ENCODE measurements at places on chromosomes 2 and 18.

DNA sequence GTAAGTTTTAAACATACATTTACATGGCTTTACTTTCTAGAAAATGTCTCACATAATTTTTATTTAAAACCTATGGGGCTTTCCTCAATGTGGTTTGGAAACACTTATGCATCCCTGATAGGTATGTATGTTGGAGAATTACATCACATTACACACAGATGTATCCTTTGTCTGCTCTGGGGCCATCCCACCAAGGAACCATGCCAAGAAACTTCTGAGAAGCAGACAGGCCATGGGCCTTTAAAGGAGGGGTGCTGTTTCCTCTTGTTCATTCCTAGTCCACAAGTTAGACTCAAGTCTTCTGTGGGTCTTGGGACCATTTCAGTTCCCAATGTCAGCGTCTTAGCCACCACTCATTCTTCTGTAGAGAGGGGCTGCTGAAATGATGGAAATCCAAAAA, 162.0 kb upstream of the SETBP1 start:
- DNase-seq: no peak

DNA sequence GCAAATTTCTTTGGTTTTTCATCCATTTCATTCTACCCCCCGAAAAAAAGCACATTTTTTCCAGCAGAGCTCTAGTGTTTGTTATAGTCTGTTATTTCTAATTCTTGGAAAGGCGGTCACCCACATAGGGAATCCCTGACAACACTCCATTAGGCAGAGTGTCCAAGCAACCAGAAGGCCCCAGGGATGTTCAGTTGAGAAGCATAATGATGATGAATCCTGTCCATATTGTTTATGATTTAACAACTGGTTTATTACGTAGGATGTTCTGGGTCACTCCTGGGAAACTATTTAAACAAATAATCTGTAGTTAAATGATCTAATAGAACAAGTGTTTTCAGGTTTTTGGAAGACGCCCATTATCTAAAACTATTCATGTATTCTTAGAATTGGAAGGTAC, 388.7 kb downstream of the TNS1 start:
- DNase-seq: no peak

- no peak for DNase-seq
Observed at GRCh38 chr2:60884800-60885199, 3.4 kb downstream of the REL start.

DNA sequence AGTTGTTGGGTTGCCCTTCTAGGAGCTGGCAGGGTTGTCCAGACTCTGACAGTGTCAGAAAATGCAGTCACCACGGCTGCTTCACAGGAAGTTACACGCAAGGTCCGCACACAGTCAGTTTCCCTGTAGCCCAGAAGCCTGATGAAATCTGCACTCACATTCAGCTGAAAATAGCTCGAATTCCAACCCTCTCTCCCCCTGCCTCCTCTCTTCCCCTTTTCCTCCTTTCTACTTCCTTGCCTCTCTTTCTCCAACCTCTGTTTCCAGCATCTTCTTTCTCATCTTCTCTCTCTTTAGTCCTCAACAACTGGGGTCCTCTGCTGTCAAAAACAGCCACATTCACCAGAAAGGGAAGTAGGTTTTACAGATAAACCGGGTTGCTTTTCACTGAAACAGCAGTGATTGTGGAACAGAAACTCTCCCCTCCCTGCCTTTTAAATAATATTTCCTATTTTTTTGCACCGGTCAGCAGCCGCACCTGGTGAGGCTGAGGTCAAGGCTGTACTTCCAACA, 69.3 kb downstream of the BCL11A start:
- DNase-seq: no peak

GRCh38 chr2:218345491-218346236, 11.0 kb upstream of the CATIP start:
- DNase-seq: no peak

DNA sequence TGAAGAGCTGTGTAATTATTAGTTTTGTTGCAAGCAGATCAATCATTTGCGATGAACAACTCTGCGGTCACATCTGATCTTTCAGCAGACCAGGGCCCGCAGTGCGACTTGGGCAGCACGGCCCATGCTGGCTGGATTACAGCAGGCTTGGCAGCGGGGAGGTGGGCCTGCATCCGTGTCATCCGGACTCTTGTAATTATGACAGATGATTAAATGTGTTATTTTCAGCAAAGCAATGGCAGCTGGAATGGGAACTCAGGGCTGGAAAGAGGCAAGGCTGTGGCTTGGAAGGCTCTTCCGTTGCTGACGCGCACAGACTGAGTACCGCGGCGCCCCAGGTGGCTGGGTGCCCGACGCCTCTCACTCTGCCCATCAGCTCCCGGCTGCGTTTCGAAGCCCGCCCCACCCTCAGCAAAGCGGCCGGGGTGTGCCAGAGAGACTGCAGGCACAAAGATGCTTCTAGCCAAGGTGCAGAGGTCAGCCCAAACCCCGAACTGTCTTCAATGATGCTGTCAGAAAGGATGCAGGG, 397.4 kb upstream of the SALL3 start:
- DNase-seq: no peak

GRCh38 chr2:172239944-172240590, 137.4 kb upstream of the DLX2 start:
- no peak for DNase-seq

DNA sequence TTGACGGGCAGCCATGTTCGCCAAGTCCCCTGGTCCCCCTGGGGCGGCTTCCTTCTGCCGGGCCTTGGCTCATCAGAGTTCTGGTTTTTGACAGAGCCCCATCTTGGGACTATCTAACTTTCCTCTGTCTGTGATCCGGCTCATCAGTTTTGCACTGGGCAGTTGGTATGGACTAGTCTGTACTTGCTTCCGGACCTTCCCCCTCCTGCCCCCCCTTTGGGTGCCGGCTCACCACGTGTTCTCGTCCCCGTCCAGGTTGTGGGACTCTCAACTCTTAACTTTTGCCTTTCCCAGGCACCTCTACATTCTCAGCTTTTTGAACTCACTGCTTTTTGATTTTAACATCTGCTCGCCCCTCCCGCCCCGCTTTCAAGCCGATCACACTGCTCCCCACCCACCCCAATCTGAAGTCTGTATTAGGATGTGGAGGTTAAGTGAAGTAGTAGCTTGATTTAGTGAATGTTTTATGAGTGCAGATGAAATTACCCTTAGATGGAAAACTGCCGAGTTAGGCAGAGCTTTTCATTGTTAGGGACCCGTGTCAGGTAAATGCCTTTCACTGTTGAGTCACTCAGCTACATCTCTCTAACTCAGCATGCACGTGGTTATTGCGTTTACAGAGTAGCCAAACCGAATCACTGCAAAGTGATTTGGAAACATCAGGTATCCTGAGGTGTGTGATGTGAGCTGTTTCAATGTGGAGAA, 874 bp downstream of the WDR43 start:
- DNase-seq: peak; percentile 61

GRCh38 chr2:69196327-69197117, 183.5 kb downstream of the ANTXR1 start:
- no peak for DNase-seq

DNA sequence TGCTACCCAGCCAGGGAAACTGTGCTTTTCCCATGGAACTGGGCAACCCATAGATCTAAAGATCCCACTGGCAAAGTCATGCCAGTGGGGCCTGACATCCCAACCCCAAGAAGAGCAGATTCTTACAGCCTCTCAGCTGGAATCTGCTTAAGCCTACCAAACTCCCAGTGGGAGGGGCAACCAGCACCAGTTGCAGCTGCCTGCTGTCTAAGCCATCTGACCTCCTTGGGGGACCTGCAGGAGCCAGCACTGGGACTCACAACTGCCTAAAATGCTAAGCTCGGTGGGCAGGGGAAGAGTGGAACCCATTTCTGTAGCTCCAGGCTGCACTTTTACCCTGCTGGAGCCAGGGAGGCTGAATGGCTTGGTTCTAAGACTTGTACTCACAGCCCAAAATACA, 770.7 kb upstream of the SLC8A1 start:
- no peak for DNase-seq

DNA sequence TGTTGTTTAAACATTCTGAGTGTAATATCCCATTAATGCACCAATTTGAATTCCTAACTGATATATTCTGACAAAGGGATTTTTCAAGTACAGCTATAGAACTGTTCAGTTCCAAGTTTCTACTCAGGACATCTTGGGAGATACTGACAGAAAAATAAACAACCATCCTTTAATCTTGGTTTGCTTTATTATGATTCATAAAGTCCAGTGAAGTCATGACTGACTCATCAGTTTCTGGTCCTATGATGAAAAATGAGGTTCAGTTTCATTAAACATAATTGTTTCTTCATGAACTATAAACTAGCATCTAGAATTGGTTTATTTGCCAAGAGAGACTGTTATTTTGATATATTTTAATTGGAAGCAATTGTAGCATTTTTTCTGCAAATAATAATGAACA, 896.2 kb downstream of the CCDC85A start:
- DNase-seq: no peak

GRCh38 chr2:218369330-218369729, 12.7 kb downstream of the CATIP start:
- no peak for DNase-seq

- DNase-seq: no peak
Observed at GRCh38 chr2:119721462-119721861, 38.3 kb upstream of the PTPN4 start.

GRCh38 chr2:11698009-11698922, 28.3 kb upstream of the NTSR2 start:
- no peak for DNase-seq

GRCh38 chr2:88187038-88187676, 17.0 kb downstream of the THNSL2 start:
- peak; percentile 52 for DNase-seq

DNA sequence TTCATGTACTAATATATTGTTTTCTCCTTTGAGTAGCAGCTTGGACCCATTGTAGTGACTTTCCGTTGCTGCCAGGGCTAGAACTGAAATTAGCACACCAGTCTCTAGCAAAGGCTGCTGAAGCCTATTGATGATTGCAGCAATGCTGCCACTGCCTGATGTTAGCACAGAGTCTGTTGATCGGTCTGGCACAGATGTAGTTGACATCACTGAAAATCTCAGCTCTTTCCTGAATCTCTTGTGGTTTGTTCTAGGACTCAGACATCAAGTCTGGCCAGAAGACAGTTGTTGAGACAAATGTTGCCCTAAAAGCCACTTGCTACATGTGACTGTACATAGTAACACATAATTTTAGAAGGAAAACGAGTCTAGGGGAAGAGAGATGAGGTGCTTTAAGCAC, 47.2 kb downstream of the VAPA start:
- no peak for DNase-seq

DNA sequence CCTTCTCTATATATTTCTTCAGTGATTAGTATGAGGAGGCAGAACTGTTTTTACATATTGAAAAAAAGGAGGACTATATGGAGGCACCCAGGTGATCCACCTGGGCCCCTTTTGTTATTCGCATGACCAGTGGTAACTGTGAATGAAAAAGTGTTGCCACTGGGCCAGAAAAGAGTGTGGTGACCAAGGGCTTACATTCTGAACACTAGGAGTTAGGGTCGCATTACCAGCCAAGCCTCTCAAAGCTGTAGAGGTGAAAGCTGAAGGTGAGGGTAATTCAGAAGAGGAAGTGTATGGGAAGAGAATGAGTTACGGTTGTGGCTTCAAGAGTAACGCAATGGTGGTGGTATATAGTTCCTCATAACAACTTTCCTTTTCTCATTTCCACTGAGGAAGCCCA, 487.6 kb downstream of the TMEM182 start:
- no peak for DNase-seq

- DNase-seq: no peak
Observed at GRCh38 chr2:96501886-96502810, 3.0 kb downstream of the NEURL3 start.

DNA sequence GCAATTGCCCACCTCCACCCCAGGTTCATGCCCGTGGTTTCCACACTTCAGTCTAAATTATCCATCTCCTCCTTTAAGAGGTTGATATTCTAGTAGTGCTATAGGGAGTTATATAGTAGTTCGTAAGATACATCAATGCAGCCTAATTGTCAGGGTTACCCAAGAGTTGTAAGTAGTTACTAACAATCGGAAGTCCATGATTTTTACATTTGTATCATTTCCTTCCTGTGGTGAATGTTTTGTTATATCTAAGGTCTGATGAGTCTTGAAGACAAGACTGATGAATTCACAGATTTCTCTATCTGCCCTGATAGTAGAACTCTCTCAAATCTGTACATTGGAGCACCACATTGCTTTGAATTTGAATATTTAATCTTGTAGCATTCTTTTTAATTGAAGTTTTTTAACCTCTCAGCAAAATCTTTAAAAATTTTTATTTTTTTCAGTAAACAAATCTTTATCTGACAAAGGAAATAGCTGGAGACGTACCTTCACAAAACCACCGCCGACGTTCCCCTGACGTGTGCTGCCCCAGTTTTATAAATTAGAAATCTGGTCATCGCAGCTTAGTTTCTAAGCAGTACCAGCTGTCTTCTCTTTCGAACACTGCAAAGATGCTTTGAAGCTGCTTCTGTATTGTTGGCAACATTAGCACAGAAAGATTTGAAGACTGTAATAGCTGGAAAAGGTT, 264.5 kb downstream of the SOCS6 start:
- DNase-seq: no peak

GRCh38 chr2:160352500-160352899, 141.1 kb downstream of the RBMS1 start:
- no peak for DNase-seq

- DNase-seq: no peak
Observed at GRCh38 chr2:113219889-113220641, 46.3 kb downstream of the PSD4 start.

DNA sequence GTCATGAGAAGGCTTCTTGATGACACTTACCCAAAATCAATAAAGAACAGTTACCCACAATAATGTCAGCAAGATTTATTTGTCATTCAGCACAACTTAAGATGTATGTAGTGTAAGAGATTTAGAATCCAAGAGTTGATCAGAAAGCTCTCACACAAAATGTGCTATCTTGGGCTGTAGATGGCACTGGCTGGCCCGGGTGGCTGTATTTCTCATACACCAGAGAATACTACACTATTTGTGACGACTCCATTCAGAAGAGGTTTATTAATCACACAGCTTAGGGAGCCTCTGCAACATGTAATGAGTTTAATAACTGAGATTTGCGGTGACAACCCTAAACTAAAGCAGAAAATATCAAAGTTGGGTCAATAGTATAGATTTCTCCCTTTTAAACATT, 530.4 kb upstream of the KLHL29 start:
- DNase-seq: no peak

GRCh38 chr2:58155160-58155778, 85.9 kb downstream of the FANCL start:
- DNase-seq: no peak

DNA sequence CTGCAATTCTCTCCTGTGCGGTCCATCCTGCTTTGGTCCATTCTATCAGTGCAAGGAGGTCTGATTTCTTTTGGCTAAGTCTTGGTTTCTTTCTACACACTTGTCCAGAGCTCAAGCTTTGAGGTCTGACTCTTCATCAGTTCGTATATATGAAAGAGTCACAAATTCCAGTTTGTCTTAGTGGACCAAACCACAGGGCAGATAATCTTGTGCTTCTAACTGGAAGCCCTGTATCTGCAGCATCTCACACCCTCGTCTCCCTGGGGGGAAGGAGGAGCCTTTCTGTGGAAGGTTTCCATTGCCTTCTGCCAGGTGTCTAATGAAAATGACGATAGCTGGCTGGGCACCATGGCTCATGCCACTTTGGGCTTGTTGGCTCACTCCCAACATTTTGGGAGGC, 148.5 kb downstream of the SPP2 start:
- DNase-seq: no peak

GRCh38 chr2:230984393-230985220, 11.3 kb upstream of the SPATA3 start:
- peak; percentile 76 for DNase-seq
